Left forelimb (tissue), 1 donor: ENCODE measurements at places on chromosomes 1 and 21.

DNA sequence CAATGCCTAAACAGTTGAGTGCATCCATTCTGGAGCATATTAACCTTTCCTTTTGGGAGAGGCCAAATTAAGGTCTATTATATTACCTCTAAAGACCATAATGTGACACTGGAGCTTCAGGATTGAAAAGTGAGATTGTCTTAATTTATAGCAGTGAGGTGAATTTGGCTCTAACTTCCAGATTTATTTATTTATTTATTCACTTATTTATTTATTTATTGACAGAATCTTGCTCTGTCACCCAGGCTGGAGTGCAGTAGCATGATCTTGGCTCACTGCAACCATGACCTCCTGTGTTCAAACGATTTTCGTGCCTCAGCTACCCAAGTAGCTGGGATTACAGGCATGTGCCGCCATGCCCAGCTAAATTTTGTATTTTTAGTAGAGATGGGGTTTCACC lies 19.1 kb downstream of the ZCCHC17 start:
- no peak for DNase-seq

DNA sequence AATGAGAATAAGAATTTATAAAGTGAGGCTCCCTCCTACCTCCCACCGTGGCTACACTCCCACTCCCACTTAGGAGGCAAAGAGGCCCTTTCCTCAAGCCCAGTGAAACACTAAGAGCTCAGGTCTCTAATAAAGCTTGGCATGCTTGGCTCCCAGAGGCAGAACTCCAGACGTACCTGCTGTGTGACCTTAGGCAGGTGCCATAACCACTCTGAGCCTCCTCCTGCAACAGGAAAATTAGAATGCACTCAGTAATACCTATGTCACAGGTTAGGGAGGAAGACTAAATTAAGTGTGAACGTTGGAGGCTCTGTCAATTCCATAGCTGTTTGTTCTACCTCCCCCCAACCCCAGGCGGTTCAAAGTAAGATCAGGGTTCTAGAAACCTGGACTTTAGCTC lies 16.5 kb upstream of the SLC26A9 start:
- no peak for DNase-seq

DNA sequence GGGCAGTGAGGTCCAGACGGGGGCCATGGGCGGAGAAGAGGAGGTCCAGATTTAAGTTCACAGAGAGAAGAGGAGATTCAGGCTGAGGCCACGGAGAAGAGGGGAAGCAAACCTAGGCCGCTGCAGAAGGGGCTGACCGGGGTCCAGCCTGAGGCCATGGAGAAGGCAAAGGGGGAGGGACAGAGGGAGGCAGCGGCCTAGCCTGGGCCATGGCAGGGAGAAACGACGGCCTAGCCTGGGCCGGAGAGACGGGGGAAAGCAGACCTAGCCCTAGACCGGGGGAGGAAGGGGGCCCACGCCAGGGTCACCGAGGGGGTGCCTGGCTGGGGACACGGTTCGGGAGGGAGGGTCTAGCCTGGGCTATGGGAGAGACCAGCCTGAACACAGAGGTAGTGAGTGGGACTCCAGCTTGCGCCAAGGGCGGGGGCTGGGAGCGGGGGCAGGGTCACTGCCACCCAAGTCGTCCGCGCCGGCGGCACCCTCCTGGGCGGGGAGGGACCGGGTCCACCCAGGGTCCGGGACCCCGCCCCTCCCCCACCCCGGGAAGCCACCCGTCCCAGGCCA lies 459 bp downstream of the CAPZB start:
- DNase-seq = no peak

- DNase-seq = no peak
Measured at GRCh38 chr1:239555350-239555749, 169.0 kb downstream of the CHRM3 start.

DNA sequence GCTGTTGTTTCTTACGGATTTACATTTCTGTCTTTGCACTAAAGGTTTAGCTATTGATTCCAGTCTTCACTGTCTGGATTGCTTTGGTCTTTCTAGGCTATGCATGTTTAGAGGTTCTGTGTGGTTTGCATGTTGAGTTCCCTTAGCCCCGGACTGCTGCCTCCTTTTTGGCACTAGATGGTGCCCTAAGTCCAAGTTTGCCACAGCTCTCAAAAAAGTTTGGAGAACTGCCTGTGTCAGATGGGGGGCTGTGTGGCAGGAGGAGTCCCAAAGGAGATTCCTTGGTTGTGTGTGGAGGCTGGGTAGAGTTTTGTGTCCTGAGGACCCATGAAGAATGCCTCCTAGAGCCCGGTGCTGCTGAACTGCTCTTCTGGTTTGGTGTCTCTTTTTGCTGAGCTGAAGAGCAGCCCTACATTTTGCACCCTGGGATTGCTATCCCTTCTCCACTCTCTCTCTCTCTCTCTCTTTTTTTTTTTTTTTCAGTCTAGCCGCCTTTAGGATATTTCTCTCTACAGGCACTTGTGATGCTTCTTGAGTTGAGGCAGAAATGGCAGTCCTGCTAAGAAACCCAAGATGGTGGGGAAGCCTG lies 74.4 kb downstream of the PTGS2 start:
- no peak for DNase-seq

DNA sequence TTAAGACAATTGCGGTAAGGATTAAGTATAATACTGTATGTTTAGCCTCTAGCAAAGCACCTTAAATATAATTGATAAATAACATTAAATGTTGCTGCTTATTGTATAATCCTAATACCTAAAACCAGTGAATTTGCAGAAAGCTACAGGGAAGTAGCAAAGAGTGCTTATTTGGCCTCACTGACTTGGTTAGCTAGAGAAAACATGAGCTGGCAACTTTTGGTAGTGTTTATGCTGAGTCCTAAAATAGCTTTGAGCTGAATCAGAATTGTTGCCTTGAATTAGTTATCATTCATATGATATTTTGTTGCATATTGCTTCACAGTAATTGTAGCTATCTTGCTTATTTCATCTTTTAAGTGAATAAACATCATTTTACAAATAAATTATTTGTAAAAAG lies 3.5 kb downstream of the TRIM67 start:
- DNase-seq = no peak

DNA sequence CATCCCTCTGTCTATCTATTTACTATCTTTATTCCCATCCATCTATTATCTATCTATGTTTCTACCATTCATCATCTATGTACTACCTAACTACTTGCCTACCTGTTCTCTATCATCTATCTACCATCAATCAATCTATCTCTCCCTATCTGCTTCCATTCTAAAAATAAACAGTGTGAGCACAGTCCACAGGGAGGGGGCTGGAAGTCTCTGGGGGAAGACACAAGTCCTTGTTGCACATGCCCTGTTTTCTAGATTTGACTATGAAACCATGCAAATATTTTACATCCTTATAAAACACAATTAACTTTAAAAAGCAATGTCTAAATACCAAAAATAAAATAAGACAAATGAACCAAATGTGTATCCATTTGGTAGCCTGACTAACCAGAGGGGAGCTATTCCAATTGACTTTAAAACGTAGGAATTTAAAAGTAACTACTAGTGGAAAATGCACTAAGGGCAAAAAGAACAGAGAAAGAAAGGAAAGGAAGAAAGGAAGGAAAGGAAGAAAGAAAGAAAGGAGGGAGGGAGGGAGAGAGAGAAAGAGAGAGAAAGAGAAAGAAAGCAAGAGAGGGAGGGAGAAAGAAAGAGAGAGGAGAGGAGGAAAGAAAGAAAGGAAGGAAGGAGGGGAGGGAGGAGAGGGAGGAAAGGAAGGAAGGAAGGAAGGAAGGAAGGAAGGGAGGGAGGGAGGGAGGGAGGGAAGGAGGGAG lies 13.6 kb upstream of the RIPK4 start:
- DNase-seq = no peak

DNA sequence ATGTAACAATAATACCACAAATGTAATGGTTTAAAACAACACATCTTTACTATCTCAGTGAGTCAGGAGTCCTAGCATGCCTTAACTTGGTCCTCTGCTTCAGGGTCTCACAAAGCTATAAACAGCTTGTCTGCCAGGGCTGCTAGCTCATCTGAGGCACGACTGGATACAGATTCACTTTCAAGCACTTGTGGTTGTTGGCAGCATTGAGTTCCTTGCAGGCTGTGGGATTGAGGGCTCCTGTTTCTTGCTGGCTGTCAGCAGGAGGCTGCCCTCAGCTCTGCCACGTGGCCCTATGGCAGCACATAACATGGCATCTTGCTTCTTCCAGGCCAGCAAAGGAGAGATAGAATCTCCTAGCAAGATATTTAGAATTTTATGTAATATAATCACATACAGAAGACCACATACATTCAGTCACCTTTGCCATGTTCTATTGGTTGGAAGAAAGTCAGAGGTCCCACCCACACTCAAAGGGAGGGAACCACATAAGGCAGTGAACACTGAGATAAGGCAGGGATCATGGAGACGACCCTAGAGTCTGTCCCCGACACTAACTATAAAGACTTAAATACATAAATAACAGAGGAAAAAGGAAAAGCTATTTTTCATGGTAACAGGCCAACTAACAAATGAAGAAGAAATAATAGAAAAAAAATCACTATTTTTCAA lies 18.9 kb upstream of the IPP start:
- DNase-seq = no peak

DNA sequence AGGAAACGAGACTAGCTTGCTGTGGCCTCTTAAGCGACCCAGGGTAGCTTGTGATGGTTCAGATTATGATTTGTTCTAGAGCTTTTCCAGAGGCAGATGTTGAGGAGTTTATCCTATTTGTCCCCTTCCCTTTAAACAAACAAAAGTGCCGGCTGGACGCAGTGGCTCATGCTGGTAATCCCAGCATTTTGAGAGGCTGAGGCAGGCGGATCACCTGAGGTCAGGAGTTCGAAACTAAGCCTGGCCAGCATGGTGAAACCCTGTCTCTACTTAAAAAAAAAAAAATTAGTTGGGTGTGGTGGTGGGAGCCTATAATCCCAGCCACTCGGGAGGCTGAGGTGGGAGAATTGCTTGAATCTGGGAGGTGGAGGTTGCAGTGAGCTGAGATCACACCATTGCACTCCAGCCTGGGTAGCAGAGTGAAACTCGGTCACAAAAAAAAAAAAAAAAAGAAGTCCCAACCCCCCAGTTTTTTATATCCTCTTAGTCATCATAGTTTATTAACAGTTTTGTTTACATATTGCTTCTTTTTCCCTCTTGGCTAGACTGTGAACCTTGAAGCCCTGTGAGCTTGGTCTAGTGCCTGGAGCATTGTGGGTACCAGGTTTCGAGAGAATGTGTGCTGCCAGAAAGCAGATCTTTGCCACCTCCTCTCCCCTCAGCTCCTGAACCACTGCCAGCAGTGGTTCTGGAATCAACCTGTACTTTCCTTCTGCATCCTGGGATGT lies 29.8 kb downstream of the MAPKAPK2 start:
- no peak for DNase-seq

GRCh38 chr1:150567717-150568593 lies 11.5 kb downstream of the MCL1 start:
- DNase-seq = peak; percentile 84

DNA sequence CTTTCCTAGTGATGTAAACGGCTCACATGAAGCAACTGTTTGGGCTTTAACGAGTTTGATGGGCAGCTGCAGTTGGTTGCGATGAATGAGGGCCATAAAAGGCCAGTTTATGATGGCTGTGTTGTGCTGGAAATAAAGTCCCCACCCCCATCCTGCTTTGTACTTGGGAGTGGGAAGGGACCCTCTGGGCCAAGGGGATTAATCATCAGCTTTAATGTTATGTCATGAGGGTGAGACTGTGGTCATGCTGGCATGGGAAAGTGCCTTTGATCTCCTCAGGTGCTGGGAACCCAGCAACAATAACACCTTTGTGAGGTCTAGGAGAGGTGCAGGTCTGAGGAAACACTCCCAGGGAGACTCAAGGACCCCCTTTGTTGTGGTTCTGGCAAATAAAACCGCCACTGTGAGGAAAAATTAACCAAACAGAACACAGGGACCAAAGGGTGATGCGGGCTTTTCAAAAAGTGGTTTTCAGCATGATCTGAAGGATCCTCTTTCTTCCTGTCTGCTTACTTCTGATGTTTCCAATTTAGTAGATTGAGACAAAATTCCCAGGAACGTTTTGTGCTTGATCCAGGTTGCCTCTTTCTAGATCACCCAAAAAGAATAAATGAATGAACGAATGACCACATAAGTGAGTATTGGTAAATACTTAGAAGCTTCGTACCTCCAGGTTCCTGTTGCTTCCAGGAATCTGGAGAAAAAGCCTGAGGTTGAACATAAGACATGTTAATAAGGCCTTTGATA lies 257.8 kb upstream of the HOOK1 start:
- DNase-seq = no peak

DNA sequence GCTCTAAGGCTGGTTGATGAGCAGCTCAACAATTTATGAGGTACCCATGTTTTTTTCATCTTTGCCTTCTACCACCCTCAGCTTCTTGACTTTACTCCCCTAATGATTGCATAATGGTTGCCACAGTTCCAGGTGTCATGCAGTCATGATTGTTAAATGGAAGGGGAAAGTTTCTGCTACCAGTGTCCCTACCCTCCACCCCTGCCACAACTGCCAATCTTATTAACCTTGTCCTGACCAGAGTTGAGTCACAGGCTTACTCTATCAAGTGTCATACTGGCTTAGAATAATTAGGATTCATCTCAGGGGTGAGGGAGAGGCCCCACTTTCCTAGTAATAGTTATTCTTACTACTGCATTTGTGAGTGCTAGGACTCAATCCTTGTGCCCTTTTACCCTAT lies 7.9 kb upstream of the FUBP1 start:
- DNase-seq = no peak

- DNase-seq = no peak
Measured at GRCh38 chr1:161017756-161018630, 3.0 kb downstream of the F11R start.

DNA sequence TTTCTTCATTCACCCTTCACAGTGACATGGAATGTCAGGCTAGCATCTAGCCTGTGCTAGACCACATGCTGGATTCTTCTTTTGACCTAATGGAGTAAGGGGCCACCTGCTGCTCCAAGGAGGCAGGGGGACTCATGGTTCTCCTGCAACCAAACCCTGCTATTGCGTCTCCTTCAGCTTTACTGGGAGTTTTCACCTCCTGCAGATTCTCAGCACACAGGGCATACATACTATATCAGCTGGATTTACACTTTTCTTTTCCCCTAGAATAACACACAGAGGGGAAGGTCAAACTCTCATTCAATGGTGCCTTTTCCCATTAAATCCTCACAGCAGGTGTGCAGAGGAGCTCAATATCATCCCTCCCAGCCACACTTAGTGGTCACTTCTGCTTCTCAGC lies 16.6 kb upstream of the AK5 start:
- DNase-seq = no peak

DNA sequence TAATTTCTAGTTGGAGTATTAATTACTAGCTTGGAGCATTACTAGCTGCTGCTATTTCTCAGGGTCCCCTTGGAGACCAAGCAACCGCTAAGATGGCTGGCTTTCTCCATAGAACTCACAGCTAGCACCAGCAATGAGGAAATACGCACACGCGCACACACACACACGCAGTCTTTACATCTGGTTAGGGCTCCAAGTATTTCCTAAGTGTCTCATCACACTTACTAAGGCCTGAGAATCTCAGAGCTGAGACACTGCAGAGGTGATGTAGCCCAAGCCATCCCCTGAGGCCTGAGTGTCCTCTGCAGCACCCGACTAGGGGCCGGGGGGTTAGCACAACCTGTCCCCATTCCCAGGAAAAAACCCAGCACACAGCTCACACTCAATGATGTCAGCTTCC lies 42.5 kb downstream of the ITPKB start:
- no peak for DNase-seq

- DNase-seq = no peak
Measured at GRCh38 chr1:17546946-17547670, 7.6 kb downstream of the ARHGEF10L start.

GRCh38 chr1:17236779-17237560 lies 11.9 kb upstream of the PADI3 start:
- peak; percentile 85 for DNase-seq

- no peak for DNase-seq
Measured at GRCh38 chr21:35134309-35134708, 85.2 kb upstream of the RUNX1 start.
